ENCODE measurements at places on chromosomes 11 and 22. TPM values are rescaled to one million over a fixed set of nuclear protein-coding genes. Genes with fewer than 3 reads are reported as not detected.

CASP1 gene
- total RNA-seq = 94.1 TPM

PIM3 gene
- 53.4 TPM for total RNA-seq

PTPRCAP gene
- 424 TPM for total RNA-seq

C22orf15 gene
- total RNA-seq = 0.77 TPM

RASGRP2 gene
- total RNA-seq = 77.3 TPM

CRYBA4 gene
- total RNA-seq = not detected

BTBD18 gene
- total RNA-seq = not detected

NPTXR gene
- 2.4 TPM for total RNA-seq

CTSW gene
- 339 TPM for total RNA-seq

SLC25A45 gene
- 25.1 TPM for total RNA-seq

GAB4 gene
- total RNA-seq = not detected

TMEM121B gene
- total RNA-seq = not detected

SCN3B gene
- total RNA-seq = not detected

ELMOD1 gene
- total RNA-seq = not detected

ABTB2 gene
- total RNA-seq = 16.8 TPM

SLC22A9 gene
- total RNA-seq = not detected

IL10RA gene
- total RNA-seq = 247 TPM

MAFF gene
- 6.6 TPM for total RNA-seq

ISX gene
- not detected for total RNA-seq

GUCY1A2 gene
- not detected for total RNA-seq

APOC3 gene
- not detected for total RNA-seq

TEX54 gene
- total RNA-seq = not detected

SLC17A6 gene
- not detected for total RNA-seq

OR4D5 gene
- total RNA-seq = not detected

RIC3 gene
- total RNA-seq = 5.7 TPM

SLC35F2 gene
- 9.8 TPM for total RNA-seq

DNA sequence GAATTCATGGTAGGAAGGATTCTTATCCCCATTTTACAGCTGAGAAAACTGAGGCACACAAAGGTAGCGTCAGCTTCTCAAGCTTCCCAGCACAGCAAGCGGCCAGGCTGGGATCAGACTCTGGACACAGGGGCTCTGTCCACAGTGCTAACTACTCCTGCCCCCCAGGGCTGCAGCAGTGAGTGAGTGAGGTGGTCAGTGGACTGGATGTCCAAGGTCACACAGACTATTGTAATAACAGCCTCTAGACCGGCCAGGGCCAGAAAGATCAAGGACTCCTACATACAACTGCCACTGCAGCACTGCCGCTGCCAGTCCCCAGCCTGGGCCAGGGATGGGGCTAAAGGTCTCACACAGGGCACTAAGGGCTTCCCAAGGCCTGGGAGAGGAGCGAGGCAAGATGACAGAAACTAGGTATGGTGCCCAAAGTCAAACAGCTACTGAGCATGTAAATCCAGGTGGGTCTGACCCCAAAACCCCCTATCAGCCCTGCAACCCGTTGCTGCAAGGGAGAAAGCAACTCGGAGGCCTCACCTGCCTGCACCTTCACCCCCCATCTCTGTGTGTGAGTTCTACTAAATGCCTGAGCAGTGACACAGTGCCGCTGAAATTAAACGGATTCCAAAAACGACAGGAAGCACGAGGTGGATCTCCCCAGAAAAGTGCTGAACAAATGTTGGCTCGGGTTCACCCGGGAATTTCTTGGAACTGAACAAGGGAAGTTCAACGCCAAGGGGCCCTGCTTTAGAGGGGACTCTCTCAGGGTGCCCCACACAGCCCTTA lies 161.8 kb upstream of the GRK3 start:
- DNase-seq = no peak

- no peak for DNase-seq
These were observed 4.2 kb downstream of the SGSM1 start for GRCh38 chr22:24810043-24810749.

DNA sequence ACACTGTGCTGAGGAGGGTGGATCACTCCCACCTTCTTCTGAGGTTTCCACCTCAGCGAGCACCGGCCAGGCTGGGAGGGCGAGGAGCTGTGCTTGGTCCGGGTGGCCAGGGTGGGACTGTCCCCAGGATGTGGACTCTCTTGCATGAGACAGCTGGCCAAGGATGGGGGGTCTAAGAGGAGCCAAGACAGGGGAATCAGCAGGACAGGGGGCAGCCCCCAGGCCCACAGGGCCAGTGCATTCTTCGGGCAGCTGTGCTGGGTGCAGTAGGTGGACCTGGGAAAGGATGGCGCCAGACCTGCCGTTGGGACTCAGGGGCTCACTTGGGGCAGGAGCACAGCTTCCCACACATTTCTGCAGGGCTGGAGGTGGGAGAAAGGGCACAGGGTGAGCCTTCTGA lies 9.5 kb downstream of the APOBEC3A start:
- no peak for DNase-seq

- no peak for DNase-seq
These were observed 108.6 kb downstream of the SCN3B start for GRCh38 chr11:123545726-123546270.

DNA sequence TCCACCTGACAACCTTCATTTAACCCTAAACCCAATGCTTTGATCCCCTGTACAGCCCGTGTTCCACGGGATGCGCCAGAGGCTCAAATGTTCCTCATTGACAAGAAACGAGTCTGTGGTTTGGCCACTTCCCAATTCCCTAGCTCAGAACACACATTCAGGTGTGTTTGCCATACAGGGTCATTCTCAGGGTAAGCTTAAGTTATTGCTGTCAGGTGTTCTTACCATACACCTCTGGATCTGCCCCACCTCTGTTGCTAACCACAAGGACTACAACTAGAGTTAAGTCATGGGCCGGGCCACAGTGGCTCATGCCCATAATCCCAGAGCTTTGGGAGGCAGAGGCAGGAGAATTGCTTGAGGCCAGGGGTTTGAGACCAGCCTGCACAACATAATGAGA lies 45.6 kb upstream of the POLD3 start:
- DNase-seq = no peak

- DNase-seq = no peak
These were observed 451.5 kb upstream of the FAT3 start for GRCh38 chr11:91773090-91773489.

DNA sequence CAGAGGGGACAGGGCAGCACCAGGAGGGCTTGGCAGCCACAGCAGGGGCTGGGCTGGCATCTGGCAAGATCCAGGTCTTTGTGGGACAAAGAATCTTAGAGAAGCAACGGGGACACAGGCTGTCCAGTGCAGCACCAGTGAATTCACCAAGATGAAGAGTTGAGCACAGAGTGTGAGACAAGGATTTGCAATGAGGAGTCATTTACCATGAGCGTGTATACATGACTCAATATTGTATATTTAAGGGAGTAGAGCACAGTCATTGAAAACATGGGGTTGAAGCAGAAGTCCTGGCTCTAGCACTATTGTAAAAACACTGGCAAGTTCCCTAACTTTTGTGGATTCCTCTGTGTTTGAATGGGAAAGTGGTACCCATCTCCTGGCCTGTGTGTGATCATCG lies 3.5 kb downstream of the APOL1 start:
- no peak for DNase-seq

- DNase-seq = no peak
These were observed 41.1 kb downstream of the TRIM66 start for GRCh38 chr11:8641332-8641731.

- DNase-seq = no peak
These were observed 941.2 kb downstream of the FAM181B start for GRCh38 chr11:81792416-81792815.

- peak; percentile 97 for DNase-seq
These were observed at the start of gene RAD9A for GRCh38 chr11:67391304-67392182. TSS of gene RAD9A (plus strand) at chr11:67391986. CDS start at chr11:67392045, 59 bp downstream.

- no peak for DNase-seq
These were observed 3.7 kb upstream of the CARNS1 start for GRCh38 chr11:67411785-67412152.

- DNase-seq = no peak
These were observed 124.3 kb upstream of the TTC12 start for GRCh38 chr11:113189909-113190667.

GRCh38 chr11:70713988-70714665 lies 315.8 kb downstream of the CTTN start:
- no peak for DNase-seq

- no peak for DNase-seq
These were observed 138.0 kb upstream of the POU2AF2 start for GRCh38 chr11:111107501-111107900.

GRCh38 chr11:61621917-61622585 lies 41.2 kb upstream of the SYT7 start:
- DNase-seq = no peak

DNA sequence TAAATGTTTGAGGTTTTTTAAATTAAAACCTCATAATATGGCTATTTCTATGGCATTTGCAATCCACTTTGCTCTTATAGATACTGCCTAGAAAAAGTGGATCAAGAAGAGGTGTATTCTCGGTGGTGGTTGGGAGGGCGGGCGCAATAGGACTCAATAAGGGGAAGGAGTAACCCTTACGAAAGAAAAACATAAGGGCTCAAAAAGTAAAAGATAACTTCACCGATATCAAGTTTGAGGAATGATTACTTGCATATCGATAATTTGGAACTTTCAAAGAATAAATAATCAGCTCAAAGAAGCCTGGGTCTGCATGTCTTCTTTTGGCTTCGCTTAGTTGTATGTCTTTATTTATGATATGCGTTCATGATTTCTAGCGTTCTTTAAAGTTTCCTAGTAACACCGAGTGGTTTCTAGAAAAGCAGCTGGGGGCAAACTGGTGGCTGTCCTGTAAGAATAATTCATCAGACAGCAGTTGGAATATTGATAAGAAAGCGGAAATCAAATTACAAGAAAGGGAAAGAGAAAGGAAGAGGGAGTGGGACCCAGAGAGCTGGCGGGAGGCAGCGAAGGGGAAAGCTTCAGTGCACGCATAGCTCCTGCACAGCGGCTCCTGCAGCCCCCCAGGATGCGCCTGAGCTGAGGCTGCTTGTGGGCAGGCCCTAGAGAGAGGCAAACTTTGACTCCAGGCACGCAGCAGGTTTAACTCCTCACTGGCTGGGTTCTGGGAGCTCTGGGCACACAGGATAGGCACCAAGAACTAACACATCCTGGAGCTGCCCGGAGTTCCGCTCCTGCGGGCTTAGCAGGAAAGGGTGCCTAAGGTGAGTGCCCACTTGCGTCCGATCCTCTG lies 9.1 kb upstream of the FLI1 start:
- DNase-seq = no peak

- DNase-seq = no peak
These were observed 33.4 kb downstream of the BCR start for GRCh38 chr22:23213581-23214334.

GRCh38 chr22:28514321-28514821 lies 165.3 kb downstream of the TTC28 start:
- no peak for DNase-seq

DNA sequence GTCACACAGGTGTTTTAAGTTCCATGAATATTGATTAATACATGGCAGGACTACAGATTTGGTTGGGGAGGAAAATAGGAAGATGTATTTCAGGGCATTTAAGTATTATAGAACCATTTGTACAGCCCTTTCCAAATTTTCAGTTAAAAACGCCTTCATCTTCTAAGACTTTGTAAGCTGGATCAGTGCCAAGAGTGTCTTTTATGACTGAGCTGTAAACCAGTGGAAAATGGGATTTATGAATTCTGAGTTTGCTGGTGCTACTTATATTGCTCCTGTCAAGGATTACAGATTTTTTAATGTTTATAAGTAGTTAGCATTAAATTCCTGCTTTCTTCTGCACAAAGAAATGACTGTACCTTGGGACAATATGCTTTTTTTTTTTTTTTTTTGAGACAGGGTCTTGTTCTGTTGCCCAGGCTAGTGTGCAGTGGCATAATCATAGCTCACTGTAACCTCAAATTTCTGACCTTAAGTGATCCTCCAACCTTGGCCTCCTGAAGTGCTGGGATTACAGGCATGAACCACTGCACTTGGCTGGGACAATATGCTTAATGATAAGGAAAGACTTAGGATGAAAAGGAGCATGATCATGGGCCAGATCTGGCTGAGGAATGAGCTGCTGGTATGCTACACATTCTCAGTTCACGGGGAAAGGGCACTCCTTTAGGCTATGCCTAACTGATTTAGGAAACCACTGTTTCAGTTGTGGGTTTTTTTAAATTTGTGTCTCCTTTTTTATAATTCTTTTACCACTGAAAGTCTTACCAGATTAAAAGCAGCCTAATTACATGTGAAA lies 113.6 kb upstream of the MTNR1B start:
- no peak for DNase-seq

- peak; percentile 43 for DNase-seq
These were observed 45.1 kb upstream of the TSPAN18 start for GRCh38 chr11:44681698-44682097.

- DNase-seq = no peak
These were observed 55.5 kb downstream of the ABTB2 start for GRCh38 chr11:34302046-34302921.

GRCh38 chr11:46277313-46277621 lies 195 bp upstream of the CREB3L1 start:
- no peak for DNase-seq

GRCh38 chr11:69253028-69253427 lies 40.9 kb upstream of the MYEOV start:
- no peak for DNase-seq

- DNase-seq = no peak
These were observed 42.1 kb downstream of the CADM1 start for GRCh38 chr11:115462004-115462541.

DNA sequence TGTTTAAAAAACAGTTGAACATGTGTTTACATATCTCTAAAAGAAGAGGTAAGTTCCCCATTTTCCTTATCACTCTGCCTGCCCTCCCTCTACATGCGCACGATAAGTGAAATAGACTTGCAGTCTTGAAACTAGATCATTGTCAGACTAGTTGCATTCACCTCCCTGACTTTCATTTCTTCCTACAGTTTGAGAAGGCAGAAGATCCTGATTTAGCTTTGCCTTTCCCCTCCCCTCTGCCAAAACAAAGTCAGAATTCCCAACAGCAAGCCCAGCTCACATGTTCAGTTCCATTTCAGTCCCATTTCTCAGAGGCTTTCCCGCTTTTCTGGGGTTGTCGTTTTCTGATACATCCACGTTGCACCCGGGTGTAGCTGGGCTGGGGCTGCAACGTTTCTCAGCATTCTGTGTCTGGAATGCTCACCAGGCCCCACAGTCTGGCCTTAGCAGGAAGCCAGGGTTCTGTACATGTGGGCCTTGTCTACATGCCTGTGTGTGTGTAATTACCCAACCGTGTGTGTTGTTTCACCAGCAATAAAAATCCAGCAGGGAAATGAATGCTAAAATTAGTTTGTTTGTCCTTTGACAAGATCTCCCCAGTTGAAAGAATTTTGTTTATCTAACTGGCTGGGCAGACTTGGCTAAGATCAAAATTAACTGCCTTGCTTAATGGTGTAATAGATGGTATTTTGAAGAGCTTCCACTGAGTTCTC lies 179.2 kb downstream of the DBX1 start:
- no peak for DNase-seq
